ENCODE measurements at places on chromosomes 11 and 22.

DNA sequence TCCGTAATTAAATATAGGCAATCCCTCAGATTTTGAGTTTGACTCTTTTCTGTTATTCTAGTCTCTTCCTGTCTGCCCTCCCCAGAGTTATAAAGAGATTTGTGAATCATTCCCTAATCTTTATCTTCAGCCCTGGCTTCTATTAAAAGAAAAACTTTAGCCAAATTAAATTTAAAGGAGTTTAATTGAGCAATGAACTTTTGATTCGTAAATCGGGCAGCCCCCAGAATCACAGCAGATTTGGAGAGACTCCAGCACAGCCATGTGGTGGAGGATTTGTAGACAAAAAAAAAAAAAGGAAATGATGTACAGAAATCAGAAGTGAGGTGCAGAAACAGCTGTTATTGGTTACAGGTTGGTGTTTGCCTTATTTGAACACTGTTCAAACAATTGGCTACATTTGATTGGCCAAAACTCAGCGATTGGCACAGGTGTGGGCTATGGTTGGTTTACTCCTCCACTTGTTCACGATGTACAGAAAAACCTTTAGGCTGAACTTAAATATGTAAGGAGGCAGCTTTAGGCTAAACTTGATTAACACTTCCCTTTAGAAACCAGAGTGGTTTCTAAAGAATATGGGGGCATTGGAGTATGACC, 2.3 kb upstream of the ALKBH8 start:
- DNase-seq: no peak

GRCh38 chr11:6022956-6023355, 7.6 kb downstream of the OR56A1 start:
- DNase-seq: no peak

DNA sequence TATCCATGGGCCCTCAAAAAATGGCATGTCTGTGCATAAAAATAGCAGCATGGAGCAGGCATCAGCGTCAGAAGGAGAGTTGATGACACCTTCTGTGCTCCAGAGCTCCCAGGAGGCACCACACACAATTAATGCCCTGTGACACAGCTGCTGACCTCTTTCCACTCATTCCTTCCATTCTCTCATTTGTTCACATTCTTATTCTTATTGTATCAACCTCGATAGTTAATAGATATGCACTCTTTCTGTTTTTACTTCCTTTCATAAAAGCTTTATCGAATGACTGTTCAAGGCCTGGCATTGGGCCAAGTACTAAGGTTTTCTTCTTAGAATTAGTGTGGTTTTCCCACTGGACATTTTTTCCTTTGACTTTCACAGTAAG, 266.0 kb upstream of the MTNR1B start:
- DNase-seq: no peak

DNA sequence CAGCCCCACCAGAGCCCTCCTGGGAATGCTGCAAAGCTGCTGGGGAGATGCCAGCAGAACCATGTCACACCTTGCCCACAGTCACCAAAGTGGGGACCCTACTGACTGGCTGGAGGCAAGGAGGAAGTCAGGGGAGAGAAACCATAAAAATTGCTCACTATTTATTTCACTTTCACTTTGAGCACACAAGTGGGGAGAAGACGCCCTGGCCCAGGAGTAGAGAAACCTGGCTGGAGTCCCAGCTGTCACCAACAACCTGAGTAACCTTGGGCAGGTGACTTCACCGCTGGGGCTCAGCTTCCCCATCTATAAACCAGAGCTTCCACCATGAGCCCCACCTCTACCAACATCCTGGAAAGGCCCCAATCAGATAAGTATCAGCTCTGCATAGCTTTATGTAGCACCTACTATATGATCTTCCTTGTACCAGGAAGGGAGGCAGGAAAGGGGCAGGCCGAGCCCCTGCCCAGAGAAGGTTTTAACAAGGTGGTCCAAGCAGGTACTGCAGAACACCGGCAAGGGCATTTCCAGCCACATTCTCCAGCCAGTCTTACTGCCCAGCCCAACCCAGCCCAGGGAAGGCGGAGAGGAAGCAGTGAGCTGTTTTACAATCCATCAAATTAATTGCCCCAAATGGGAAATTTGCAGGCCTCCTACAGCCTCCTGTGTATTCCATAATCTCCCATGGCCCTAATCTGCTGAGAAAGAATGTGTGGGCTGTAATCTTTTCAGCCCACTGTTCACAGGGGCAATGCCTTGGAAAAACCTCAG, 27.6 kb downstream of the PLEKHA7 start:
- no peak for DNase-seq

DNA sequence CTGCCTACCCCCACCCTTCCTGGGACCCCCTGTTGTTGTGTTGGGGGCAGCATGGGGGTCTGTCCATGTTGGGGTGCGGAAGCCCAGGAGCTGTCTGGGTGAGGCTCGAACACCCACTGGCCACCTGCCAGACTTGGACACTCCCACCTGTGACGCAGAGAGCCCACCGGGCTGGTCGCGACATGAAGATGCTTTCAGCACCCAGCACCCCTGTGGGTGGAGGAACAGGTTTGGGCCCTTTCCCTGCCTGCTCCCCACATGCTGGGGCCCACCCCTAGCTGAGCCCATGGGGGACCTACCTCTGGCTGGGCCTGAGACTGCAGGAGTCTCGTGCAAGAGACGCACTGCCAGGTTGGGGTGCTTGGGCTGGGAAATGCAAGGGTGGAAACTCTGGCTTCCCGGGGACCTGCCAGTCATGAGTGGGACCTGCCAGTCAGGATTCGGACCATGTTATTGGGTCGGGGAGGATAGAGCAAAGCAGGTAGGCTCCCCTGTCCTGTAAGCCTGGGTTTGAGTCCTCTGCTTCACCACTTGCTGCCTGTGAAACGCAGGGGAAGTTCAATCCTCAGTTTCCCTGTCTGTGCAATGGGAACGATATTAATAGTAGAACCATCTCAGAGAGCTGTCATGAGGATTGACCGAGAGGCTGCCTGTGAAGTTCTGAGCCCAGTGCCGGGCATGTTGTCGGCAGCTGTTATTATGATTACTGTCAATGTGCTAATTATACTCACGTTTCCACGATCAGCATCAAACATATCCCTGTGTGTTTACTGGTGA, 24.1 kb downstream of the KIAA1671 start:
- no peak for DNase-seq

DNA sequence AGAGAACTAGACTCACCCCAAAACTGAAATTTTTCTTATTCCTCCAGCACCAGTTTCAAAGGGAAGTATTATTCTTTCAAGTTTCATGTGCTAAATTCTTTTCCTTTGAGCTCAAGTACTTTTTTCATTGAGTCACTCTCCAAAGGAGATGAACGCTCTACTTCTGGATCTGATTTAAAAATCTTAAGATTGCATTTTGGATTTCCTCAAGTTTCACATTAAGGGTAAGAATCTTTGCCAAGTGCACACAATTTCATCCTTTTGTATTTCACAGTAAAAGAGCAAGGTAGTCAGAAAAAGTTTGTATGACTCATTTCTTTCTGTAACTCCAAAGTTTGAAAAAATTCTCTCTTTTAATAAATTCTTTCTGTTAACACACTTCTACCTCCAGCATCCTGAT, 435.5 kb downstream of the RAB38 start:
- DNase-seq: no peak

GRCh38 chr11:116849486-116849885, 12.1 kb upstream of the APOA1 start:
- no peak for DNase-seq

DNA sequence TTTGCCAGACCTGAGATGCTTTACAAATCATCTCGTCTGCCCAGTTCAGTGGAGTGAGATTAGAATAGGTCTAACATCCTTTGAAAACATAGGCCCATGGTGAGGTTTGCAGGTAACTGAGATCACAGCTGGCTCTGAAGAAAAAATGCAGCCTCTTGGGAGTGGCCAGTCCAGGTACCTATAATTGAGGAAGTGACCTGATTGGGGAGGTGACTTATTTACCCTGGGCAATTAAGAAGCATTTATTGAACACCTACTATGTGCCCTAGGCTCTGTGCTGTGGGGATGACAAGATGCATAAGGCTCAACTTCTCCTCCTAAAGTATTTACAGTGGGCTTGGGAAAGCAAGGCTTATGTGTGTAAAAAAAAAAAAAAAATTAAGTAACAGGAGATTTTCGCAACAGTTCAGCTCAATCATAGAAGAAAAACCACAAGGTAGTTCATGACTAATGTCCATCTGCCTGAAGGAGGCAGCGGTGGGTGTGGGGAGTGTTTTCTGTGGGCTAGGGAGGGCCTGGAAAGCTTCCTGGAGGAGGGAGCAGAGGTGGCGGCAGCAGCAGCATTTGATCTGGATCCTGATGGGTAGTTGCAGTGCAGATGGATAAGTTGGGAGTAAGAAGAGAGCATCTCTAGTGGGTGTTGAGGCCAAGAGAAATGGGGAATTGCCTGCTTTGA, 16.1 kb downstream of the MICAL2 start:
- DNase-seq: no peak

DNA sequence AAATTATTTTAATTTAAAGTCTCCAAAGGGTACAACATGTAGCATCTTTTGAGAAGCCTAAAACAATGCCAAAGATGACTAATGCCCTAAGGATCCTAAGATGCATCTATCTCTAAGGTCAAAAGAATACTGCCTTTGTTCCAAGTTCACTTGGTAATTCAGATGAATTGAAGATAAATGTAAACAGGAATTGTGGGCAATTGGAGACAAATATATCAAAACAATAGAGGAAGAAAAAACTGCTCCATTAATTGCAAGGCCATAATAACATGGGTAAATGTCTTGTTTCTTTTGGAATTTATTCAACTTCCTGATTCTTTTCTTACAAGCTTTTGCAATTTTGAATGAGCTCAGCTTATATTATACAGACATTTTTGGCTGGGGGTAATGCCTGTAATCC, 338.6 kb downstream of the TTC28 start:
- DNase-seq: no peak

- DNase-seq: no peak
These were observed 4.1 kb downstream of the CCDC188 start for GRCh38 chr22:20146777-20147176.

DNA sequence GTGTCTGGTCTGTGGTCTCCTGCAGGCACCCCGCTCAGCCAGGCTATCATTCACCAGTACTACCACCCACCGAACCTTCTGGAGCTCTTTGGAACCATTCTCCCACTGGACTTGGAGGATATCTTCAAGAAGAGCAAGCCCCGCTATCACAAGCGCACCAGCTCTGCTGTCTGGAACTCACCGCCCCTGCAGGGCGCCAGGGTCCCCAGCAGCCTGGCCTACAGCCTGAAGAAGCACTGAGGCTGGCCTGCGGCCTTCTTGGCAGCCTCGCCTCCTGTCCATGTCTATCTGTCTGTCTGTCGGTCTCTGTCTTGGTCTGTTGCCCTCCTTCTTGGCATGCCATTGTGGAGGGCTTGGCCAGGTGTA, 27.9 kb downstream of the INCENP start:
- peak; percentile 45 for DNase-seq
